ENCODE measurements at places on chromosomes 1 and 21.
A peak's percentile ranks its signal among the peaks of the same experiment; 100 is the strongest.

GRCh38 chr1:21368515-21369289, 71.2 kb upstream of the NBPF3 start:
- DNase-seq: peak; percentile 83

- no peak for DNase-seq
These were observed 36.4 kb upstream of the FASLG start for GRCh38 chr1:172622541-172622940.

DNA sequence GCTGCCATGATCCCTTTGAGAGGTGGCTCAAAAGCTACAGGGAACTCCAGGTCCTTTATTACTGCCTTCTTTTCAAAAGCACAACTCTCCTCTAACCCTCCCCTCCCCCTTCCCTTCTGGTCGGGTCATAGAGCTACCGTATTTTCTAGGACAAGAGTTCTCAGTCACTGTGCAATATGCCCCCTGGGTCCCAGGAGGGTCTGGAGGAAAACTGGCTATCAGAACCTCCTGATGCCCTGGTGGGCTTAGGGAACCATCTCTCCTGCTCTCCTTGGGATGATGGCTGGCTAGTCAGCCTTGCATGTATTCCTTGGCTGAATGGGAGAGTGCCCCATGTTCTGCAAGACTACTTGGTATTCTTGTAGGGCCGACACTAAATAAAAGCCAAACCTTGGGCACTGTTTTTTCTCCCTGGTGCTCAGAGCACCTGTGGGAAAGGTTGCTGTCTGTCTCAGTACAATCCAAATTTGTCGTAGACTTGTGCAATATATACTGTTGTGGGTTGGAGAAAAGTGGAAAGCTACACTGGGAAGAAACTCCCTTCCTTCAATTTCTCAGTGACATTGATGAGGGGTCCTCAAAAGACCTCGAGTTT, 3.1 kb downstream of the BTG2 start:
- DNase-seq: no peak

DNA sequence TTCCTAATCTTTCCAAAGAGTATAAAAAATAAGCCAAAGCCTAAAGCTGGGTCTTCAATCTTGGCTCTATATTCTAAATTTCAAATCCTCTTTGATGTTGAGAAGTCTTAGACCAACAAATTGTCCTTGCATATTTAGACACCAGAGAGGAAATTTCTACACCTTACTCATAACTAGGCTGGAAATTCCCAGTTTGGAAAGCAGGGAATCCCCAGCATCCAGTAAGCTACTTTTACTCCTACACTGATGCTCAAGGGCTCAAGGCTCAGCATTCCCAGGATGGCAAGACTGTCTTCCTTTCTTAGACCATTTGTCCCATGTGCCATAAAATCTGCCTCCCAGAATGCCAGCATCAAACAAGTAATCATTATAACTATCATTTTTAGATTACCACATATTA, 28.3 kb downstream of the PRDX6 start:
- no peak for DNase-seq

DNA sequence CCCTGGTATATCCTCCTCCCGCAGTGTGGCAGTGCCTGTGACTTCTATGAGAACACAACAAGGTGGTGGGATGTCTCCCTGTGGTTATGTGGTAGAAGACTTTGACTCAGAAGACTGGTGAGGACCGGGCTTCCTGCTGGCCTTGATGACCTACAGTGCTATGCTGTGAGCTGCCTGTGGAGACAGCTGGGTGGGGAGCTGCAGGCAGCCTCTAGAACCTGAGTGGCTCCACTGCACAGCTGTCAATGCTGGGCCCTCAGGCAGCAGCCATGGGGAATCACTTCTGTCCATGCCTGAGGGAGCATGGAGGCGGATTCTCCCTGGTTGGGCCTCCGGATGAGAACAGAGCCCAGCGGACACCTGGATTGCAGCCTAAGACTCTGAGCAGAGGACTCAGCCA, 14.9 kb downstream of the SLC1A7 start:
- no peak for DNase-seq

DNA sequence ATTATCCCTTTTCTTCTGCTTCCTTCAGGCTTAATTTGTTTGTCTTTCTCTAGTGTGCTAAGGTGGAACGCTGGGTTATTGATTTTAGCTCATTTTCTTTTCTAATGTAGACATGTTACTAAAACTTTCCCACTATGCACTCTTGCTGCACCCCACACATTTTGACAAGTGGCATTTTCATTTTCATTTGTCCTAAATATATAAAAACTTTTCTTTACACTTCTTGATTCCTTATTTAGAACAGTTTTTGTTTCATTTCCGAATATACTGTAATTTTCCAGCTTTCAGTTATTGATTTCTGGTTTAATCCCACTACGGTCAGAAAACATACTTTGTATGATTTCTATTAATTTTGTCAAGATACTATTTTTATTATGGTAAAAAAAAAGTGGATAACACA, 25.3 kb downstream of the SH3BP5L start:
- DNase-seq: no peak

GRCh38 chr1:66575739-66576138, 41.8 kb downstream of the SGIP1 start:
- DNase-seq: no peak

GRCh38 chr1:29356663-29357062, 120.3 kb downstream of the PTPRU start:
- DNase-seq: no peak

- DNase-seq: no peak
These were observed 32.5 kb downstream of the RGS13 start for GRCh38 chr1:192668409-192668983.

DNA sequence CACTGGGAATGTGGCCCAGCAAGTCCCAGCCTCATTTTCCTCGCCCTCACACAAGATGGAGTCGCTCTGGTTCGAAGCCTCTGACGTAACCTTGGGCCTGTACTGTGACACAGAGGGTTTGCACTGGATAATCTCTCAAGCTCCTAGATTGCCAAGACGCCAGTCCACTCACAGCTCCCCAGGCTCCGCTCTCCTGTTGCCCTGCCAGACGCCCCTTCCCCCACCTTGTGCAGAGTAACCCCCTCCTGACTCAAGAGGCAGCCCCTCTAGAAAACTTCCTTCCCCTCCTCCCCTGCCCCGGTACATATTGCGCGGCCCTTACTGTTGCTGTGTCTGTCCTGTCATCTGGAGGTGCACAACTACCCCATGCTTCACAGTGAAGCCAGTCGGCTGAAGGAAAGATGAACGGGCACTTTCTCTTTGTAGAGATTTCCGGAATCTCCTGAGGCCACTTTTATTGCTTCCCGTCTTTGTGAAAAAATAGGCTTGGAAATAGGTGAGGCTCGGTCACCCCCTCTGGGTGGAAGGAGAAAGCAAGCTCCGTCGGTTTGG, 981 bp upstream of the KIAA1614 start:
- DNase-seq: no peak

- peak; percentile 85 for DNase-seq
These were observed 17.3 kb downstream of the NOC2L start for GRCh38 chr1:941588-942383.

DNA sequence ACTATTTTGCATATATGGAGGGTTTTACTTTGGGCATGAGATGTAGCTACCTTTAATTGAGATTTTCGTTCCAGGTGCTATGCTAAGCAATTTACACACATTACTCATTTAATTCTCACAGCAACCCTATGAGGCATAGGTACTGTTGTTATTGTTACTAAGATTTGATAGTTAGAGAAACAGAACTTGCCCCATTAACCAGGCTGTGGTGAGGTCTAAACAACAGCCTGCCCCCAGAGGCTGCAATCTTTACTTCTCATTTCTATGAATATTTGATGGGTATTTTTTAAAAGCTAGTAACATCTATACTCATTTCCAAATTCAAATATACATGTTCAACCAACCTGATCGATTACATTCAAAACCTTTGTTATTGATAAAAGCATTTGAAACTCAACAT, 155.6 kb downstream of the GALNT2 start:
- DNase-seq: peak; percentile 45

DNA sequence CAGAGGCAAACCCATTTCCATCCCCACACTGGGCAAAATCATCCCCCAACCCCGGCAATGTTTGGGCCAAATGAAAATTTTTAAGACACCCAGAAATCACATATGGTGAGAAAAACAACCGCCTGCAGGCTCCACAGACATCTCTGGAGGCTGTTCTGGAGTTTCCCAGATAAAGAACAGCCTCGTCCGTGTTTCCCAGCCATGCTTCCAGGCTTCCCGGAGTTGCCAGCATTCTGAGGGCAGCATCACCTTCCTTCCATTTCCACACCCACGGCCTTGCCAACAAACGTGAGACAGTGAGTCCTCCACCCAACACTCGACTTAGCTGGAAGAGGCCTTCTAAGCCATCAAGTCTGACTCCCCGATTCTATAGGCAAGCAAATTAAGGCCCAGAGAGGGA, 36.9 kb downstream of the KCNN3 start:
- no peak for DNase-seq

- no peak for DNase-seq
These were observed 59.9 kb upstream of the FBXO28 start for GRCh38 chr1:224054012-224054411.

- DNase-seq: no peak
These were observed 544.8 kb downstream of the NUF2 start for GRCh38 chr1:163866564-163866963.

- DNase-seq: no peak
These were observed 37.0 kb upstream of the PRSS38 start for GRCh38 chr1:227778401-227778947.

DNA sequence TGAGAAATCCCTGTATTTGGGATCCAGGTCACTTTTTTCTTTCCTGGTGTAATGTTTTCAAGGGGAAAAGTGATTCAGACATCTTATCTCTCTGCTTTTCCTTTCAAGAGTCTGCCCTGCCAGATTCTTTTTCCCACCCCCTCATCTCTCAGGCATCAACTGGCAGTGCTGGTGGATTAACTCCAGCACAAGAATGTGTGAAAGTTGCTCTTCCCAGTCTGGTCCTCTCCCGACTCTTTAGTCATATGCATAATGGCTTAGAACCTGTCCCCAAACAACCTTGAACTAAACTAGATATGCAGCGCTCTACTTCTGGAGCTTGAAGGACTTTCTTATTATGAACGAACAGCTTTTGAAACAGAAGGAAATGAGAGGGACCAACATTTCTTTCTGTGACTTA, 88.5 kb downstream of the SLC44A5 start:
- DNase-seq: no peak

- peak; percentile 14 for DNase-seq
These were observed 267.3 kb upstream of the DUSP10 start for GRCh38 chr1:222009105-222009730.

GRCh38 chr1:219173434-219173757, 282 bp upstream of the LYPLAL1 start:
- no peak for DNase-seq

- no peak for DNase-seq
These were observed 610.1 kb upstream of the NEGR1 start for GRCh38 chr1:72892461-72892860.

DNA sequence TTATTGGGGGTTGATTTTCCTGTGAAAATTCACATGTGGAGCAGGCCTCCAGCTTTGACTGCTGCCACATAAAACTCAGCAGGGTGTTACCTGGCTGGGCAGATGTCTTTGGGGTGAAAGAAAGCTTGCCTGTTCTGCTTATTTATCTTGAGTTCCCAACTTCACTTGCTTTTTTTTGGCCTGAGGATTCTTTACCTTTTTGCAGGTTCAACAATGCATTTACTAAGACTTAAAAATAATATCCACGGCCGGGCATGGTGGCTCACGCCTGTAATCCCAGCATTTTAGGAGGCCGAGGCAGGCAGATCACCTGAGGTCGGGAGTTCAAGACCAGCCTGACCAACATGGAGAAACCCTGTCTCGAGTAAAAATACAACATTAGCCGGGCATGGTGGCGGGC, 509.1 kb downstream of the KIF26B start:
- no peak for DNase-seq

- DNase-seq: no peak
These were observed 51.5 kb downstream of the DMRTA2 start for GRCh38 chr1:50371749-50372148.

DNA sequence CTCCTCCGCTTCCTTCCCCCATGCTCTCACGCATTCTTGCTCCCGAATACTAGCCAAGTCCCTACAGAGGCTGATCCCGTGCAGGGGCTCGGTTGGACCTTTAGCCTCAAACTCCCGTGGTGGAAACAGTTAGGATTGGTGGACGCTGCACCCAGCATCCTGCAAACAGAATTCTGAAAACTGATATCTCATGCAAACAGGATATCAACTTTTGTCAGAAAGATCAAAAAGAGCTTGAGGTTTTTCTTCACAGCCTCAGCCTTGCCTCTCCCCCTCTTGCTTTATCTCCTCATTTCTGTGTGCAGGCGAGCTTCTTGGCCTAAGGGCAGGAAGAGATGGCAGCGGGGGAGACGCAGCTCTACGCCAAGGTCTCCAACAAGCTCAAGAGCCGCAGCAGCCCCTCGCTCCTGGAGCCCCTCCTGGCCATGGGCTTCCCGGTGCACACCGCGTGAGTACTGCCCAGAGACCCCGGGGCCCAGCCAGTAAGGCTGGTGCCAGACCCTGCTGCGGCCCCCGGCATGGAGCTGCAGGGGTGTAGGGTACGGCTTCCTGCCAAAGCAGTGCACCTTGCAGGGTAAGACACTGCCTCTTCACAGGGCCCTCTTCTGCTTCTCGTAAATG, at the start of gene UBASH3A:
Gene UBASH3A (plus strand): TSS at position 292 of the 621 bp plus-strand sequence. CDS start 44 bp downstream, at position 336.
- no peak for DNase-seq

GRCh38 chr21:33587792-33588484, 546 bp downstream of the DONSON start:
- DNase-seq: peak; percentile 34

DNA sequence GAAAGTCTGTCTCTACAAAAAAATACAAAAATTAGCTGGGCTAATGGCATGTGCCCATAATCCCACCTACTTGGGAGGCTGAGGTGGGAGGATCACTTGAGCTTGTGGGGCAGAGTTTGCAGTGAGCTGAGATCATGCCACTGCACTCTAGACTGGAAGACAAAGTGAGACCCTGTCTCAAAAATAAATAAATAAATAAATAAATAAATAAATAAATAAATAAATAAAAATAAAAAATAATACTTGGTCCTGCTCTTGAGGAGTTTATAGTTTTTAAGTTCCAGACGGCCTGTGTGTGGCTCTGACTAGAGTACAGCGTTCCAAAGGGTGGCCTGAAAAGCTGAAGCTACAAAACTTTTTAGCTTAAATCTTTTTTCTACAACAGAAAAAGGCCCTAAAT, 35.1 kb downstream of the PCSK9 start:
- no peak for DNase-seq

GRCh38 chr21:36854391-36854790, 112.1 kb downstream of the HLCS start:
- DNase-seq: peak; percentile 77

- DNase-seq: no peak
These were observed 6.1 kb downstream of the NCF2 start for GRCh38 chr1:183584147-183584546.

- no peak for DNase-seq
These were observed 1368.6 kb upstream of the ADGRL4 start for GRCh38 chr1:80375109-80375508.

DNA sequence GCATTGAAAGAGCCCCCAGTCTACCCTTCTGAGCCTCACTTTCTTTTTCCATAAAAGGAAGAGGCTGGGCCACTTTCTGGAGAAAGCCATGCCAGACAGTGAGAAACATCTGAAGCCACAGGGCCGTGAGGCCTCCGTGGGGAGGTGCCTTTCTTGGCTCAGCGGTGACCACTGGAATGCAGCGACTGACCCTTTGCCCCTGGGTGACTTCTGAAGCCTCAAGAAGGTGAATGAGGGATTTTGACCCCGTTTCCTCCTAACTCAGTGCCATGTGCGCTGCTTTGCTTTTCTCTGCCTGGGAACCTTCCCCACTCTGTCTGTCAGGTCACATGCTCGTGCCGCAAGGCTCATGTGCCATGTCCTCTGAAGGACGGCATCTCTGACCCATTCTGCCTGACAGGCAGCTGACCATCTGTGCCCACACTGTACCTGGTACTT, 44.7 kb upstream of the A3GALT2 start:
- no peak for DNase-seq

All from HEK293T (cell line).